ENCODE measurements at places on chromosomes 12 and 14.

DNA sequence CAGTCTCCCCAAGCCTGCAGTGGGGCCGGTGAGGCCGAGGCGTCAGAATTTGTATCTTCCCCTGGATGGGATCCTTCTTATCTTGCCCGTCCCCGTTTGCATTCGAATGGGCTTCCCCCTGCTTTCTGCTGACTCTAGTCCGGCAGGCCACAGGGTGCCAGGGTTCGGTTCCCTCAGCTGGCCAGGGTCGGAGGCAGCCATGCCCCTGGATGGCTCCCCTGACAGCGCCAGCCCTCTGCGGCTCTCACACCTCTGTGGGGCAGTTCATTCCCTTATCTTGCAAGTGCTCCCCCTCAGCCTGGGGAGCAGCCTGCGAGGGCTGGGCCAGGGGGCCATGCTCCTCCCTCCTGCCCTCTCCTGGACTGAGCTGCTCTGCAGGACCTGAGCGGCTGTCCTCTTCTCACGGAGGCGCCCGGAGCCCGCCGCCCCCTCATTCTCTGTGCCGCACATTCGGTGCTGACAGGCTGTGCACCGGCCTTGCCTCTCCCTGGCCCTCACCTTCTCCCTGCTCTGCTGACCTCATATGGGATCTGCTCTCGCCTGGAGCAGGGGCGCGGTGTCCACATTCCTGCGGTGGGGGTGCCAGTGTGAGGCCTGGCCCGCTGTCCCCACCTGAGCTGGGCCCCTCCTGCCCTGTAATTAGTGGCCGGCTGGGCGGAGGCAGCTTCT, 32.8 kb downstream of the KIF26A start:
- DNase-seq: no peak

DNA sequence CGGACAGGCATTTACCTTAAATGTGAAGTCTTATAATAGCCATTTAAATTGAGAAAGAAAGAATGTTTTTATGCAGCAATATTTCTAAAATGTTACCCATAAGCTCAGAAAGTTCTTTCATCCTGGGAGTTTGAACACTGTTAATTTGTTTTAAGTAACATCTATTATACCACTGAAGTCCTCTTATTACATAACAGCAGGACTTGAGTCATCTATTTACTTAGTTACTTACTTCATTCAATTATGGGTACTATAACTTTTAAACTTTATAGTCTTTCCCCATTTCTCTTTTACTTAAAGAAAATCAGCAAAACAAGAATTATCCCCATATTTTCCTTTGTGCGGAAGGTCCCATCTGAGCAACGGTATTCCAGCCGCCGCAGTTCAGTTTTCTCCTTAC, 473.1 kb downstream of the ETNK1 start:
- no peak for DNase-seq

DNA sequence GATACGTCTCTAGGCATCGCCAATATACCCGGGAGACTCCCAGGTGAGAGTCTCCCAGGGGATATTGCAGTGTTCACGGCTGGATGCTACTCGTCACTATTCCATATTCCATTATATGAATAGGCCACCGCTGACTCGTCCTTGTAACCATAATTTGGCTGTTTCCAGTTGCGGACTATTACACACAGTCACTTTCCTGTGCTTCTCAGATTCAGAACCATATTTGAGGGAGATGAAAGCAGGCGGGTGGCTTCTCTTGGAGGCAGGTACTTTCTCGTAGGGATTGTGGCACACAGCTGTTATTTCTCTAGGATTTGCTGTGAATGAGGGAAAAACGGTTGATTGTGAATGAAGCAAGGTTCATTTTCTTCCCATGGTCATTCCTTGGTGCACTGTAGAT, 73.0 kb downstream of the ADGRD1 start:
- no peak for DNase-seq

GRCh38 chr12:128476266-128476665, 209.3 kb downstream of the TMEM132C start:
- DNase-seq: no peak

DNA sequence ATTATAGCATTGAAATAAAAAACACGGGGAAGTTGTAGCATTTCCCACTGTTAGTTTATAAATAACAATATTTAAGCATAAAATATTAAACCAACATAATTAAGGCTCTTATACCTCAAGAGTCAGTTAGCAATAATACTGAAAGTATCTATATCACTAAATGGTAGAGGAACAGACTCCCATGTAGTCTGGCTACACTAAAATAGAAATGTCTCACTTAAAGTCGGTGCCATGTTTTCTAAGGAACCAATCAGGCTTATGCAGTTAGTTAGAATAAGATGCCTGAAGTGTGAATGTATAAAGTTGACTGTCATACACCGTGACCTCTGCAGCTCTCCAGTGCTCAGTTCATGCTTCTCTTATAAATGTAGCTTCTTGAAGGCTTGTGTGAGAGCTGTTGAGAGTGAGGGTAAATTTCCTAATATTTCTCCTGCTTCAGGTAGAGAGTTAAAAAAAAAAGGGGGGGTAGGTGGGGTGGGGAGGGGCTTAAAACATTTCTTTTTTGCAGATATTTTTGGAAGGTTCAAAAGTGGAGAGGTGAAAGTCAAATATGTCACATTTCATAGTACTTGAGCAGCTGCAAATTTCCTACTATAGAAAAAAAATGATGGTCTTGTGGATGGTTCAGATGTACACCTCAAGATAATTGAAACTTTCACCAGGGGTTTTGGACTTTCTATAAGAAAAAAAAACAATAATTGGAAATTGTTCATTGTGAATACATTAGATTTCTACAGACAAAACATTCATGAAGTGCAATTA, 64.5 kb downstream of the PTCSC3 start:
- DNase-seq: no peak

GRCh38 chr14:96532632-96533031, 30.4 kb downstream of the PAPOLA start:
- DNase-seq: no peak

DNA sequence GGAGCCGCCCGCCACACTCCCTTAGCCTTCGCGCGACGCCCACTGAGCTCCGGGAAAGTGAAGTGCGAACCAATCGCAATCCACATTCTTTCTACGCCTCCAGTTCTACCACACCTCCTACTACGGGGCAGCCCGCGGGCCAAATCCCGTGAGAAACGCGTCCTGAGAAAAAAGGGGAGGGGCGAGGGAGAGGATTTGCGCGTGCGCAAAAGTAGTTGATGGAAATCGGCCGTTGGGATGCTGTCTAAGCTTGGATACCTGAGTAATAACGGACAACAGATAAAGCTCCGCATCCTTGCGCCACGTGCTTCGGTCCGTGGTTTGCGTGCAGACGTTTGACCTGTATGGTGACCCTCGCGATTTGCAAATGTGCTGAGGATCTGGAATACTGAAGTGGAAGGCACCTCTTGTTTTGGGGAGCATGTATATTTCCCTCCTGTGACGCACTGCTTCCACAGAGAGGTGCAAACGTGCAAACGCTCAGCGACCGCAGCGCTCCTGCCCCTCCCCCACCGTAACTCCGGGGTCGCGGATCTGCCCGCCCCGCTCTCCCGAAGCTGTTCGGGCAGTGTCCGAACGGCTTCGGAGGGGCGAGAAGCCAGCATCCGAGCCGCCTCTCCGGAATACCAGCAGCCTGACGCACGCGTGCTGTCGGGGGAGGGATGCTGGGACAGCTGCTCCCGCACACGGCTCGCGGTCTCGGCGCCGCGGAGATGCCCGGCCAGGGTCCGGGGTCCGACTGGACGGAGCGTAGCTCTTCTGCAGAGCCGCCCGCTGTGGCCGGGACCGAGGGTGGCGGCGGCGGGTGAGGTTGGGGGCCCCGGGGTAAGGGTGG, at the start of the genes FAM216A and GPN3:
FAM216A (plus strand) TSS at position 632 of the 835 bp plus-strand sequence; CDS start at position 663, 31 bp downstream.
GPN3 (minus strand) TSS at position 44 of the 835 bp plus-strand sequence. CDS start 54 bp downstream, outside the sequence.
- peak; percentile 81 for DNase-seq

DNA sequence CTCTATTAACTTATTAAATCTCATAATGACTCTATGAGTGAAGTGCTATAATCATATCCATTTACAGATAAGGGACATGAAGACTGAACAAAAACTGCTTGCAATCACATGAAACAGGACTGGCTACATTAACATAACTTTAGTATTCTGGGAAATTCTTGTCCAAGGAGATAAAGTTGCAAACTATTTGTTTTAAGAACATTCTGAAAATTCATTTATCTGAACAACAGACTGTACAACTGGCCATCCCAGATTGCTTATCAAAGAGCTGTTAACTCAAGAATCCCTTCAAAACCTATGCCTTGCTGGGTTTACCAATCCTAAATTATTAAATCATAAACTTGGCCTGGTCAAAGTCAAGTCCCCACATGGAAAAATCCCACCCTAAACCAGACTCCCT, 39.2 kb upstream of the POC1B start:
- DNase-seq: no peak

All from H54 (cell line).